ENCODE measurements at places on chromosomes 16 and 17.

- DNase-seq, result no peak
Measured at GRCh38 chr16:16009401-16009800, 60.0 kb downstream of the ABCC1 start.

DNA sequence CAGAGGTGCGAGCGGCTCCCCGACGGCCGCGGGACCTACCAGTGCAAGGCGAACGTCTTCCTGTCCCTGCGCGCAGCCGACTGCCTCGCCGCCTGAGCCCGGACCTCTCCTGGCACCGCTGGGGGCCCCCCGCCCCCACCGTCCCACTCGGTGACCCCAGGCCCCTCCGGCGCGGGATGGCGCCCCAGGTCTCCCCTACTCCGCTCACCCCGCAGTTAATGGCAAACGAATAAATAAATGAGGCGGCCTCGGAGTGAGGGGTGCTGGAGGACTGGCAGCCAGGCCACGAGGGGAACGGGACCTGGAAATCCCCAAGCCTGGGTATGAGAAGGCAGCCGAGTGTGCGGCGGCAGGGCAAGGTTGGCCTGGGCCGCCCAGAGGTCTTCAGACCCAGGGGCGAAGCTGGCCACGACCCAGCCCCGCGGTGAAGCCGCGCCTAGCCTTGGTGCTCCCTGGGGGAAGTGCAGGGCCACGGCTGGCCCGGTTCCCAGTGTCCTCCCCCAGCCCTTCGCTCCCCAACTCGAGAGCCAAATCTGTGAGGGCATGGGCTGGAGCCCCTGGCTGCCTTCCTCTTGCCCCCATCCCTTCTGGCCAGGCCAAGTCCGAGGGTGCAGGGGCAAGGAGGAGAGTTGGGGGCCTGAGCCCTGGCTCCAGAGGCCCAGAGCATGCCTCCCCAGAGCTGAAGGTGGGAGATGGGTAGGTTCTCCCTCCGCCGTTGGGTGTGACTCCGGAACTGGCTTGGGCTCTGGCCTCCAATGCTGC is 796 bp downstream of the NPB start:
- DNase-seq, result no peak

DNA sequence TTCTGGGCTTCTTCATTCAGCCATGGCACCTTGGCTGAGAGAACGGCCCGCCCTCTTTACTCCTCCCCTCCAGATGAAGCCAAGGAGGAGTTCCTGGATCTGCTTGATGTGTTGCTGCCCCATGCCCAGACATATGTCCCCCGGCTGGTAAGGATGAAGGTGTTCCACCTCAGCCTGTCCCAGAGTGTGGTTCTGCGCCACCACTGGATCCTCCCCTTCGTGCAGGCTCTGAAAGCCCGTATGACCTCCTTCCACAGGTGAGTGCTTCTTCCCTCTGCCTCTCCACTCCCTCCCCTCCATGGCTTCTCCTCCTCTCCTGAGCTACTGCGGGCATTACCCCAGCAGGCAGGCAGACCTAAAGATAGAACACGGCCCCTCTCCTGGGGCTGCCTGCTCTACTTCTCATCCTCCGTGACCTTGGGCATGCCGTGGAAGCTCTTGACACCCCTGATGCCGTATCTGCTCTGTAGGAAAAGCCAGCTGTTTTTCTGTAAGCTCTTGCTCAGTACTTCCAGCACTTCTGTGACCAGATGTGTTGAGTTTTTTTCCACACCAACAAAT is 8.7 kb downstream of the USB1 start:
- DNase-seq, result no peak

GRCh38 chr17:39694593-39694992 is 5.3 kb upstream of the ERBB2 start:
- no peak for DNase-seq

GRCh38 chr17:76493505-76494167 is 7.6 kb downstream of the RHBDF2 start:
- DNase-seq, result no peak

DNA sequence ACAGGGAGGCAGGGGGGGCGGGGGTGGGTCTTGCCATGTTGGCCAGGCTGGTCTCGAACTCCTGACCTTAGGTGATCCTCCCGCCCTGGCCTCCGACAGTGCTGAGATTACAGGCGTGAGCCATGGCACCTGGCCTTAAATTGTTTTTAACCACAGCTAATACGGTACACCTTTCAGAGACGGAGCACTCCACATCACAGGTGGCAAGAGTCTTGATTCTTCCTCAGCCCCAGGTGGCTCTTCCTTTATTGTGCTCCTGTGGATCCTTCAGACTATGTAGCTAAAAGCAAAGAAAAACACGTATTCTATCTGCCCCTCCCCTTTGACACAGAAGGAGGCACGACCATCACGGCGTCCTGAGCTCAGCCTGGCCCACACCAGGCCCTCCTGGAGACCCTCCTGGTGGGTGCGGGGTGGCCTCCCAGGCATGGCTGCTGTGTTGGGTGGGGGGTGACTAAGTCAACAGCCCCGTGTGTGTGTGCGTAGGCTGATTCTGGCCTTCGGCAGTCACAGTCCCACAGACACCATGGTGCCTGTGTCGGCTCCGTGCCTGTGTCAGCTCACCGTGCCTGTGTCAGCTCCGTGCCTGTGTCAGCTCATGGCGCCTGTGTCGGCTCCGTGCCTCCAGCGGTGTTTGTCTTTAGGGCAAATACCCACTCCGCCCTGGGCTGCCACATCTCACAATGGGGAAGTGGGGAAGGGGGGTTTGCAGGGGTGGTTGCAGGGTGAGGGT is 10.8 kb upstream of the SECTM1 start:
- no peak for DNase-seq

GRCh38 chr16:86335266-86336172 is 174.8 kb upstream of the FOXF1 start:
- no peak for DNase-seq

DNA sequence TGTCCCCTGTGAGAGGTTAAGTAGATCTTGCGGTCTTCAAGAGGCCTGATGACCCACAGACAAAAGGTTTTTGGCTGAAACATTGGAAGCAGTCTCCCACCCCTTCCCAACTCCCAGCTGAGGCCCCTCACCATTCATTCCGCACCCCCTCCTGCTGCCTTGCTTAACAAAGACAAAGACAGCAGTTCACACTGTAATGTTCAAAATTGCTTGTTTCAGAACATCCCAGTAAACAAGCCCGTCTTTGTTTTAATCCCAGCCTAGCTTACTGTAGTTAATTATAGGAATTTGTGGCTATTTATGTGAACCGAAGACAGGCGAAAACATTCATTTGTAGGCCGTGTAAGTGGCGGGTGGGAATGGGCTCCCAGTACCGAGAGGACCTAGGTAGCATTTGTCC is 55.7 kb downstream of the IRX5 start:
- DNase-seq, result no peak

DNA sequence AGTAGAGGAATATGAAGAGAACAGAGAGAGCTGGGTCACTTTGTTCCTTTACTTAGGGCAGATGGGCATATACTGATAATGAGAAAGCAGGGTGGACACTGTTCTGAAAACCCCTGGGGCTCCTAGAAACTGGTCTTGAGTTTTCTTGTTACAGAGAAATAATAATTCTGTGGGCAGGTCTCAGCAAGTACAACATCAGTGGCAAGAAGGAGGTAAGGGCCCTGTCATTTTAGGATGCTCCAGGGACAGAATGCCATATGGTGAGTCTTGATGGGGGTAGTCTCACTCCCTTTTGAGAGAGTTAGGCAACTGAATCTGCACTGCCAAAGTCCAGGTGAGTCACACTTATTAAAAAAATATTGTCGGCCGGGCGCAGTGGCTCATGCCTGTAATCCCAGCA is 102.3 kb downstream of the KCNJ2 start:
- DNase-seq, result no peak

GRCh38 chr16:16988963-16989362 is 481.8 kb downstream of the XYLT1 start:
- DNase-seq, result no peak

DNA sequence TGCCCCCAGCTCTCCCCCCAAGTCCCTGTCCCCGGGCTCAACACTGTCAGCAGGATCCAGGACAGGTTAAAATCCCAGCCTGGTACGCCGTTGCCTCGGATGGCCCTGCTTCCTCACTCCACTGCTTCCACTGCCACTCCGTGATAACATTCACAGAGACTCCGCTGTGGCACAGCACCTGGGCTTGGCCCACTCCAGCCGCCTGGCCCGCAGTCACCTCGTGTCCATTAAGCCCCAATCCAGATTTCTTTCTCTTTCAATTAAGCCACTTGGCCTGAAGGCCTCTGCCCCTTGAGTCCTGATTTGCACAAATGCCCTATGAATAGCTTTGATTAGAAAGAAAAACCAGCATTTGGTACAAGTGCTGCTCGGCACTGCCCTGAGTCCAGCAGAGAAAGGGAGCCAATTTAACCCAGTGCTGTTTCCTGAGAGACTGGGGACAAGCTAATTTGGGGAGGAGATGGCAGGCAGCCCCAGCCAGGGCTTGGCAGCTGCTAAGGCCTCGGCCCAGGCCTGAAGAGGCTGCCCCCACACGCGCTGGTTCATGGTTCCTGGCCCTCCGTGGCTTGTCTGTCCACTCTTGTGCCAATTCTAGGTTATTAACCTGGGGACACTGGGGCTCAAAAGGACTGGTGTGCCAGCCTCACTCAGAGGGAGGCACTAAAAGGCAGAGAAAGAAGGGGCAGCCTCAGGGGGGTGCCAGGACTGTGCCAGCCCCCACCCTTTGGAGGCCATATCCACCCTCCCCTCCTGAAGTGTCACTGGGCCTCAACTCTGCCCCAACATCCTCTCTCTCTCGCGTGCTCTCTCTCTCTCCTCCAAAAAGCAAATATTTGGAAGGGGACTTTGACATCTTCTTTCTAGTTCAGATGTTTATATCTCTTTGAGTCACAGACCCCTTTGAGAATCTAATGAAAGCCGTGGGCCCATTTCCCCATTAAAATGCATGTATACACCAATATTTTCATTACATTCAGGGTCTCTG is 29.8 kb upstream of the SPPL2C start:
- no peak for DNase-seq

DNA sequence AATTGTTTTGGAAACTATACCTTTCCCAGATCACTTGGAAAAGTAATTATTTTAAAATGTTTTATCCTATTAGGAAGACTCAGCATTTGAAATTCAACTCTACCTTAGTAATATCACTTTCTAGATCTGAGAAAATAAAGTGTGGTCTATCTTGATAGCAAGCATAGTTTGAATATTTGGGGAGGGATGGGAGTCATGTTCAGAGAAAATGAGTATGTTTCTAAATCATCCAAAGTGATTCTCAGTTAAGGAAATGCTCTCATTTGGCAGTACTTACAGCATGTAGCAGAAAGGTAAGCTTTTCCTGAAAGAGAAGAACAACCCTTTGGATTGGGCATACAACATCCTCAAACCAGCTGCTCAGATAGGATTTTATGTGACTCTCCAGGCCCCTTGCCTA is 6.9 kb downstream of the C17orf75 start:
- no peak for DNase-seq

- DNase-seq, result no peak
Measured at GRCh38 chr17:13442361-13442760, 159.4 kb downstream of the HS3ST3A1 start.

- no peak for DNase-seq
Measured at GRCh38 chr17:56160422-56160821, 7.1 kb downstream of the ANKFN1 start.

GRCh38 chr17:49548506-49549310 is 27.0 kb upstream of the NXPH3 start:
- no peak for DNase-seq

DNA sequence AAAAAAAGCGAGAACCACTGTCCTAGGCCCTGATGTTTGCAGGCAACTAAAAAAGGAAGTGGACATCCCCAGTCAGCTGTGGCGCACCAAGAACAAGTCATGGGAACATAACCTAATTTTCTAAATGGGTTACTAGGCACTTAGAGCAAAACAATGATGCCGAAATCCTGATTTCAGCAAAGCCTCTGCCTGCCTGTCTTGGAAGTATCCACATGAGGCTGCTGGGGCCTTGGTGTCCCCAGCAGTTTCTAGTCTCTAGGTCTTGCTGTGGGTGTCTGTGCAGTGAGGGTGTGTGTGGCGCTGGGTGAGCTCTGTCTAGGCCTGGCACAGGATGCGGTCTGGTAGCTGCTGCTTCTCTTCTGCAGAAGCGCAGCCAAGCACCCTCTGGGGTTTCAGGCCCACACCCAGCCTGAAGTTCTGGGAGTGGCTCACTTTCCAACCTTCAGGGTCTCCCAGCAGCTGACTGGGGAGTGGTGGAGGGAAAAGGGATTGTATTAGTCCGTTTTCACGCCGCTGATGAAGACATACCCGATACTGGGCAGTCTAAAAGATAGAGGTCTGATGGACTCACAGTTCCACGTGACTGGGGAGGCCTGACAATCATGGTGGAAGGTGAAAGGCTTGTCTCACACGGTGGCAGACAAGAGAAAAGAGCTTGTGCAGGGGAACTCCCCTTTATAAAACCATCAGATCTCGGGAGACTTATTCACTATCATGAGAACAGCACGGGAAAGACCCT is 21.1 kb downstream of the STH start:
- peak; percentile 41 for DNase-seq

DNA sequence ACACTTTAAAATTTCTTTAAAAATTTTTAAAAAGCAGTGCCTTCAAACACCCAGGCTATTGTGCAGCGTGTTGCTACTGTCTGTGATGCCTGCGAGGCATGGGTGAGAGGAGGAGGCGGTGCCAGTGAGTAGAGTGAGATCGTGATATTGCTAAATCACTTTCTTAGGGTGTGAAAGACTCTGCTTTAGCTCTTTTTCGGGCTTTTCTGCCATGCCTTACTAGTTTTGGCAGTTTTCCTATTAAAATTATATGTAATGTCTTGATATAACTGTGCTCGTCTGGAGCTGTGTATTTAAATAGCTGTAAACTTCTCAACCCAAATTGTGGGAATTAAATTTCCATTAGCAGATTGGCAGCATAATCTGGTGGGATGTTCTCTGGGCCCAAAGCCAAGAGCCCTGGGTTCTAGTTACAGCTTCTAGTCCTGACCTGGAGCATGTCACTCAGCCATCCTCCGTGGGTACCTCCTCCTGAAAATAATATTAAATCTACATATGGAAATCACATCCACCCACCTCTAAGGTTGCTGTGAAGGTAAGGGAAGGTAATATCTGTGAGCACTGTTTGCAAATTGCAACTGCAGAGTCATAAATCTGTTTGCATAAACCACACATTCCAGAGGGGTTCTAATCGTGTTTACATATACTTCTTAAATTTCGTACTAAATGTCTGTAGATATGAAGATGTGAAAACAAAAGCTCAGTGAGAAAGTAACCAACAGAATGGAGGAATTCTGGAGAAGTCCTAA is 264.3 kb upstream of the CACNG5 start:
- no peak for DNase-seq

- no peak for DNase-seq
Measured at GRCh38 chr17:979212-979538, 401 bp downstream of the NXN start.

- no peak for DNase-seq
Measured at GRCh38 chr17:30541802-30542201, 64.6 kb downstream of the GOSR1 start.

Measured in activated CD4-positive, alpha-beta T cell treated with anti-CD3 and anti-CD28 coated beads, Interleukin-2, amount 50 U/mL, for 16 hours (primary cell).